SW 1271 (cell line): ENCODE measurements at places on chromosomes 2 and 18.

DNA sequence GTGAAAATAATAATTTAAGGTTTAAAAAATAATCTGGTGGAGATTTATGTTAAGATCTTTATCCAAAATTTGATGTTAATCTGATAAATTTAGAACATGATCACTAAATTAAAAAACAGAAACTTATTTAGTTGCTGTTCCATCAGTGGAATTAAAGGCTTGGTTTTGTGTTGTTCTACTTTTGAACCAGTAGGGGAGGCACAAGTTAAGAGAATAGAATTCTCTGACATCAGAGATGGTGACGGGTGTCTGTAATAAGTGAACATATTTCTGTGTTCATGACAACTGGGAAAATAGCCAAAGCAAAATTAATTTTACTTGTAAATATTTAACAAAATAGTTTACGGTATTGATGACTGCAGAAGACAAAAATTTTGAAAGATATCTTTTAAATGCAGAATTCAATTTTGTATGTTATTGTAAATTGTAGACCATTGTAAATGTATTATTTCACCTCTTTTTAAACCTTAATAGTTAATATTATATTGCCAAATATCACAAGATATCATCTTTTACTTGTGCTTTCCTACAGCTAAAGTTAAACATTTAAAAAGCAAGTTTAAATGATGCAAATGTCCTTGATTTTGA, 106.0 kb downstream of the UBR3 start:
- DNase-seq, result peak; percentile 68

DNA sequence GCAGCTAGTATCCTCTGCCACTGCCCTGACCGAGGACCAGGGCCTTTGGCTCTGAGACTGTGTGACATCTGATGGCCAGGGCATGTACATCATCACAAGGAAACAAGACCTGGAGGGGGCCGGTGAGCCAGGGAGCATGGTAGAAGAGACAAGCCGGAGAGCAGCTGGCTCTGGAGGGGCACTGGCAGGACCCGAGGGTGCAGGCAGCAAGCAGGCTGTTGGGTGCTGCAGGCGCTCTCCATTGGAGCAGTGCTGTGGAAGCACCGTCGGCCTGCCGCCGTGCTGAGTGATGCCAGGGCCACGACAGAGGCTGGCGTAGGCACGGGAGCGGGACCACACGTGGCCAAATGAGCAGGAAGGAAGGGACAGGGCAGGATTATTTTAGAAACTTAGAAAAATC, 335.2 kb downstream of the GBX2 start:
- no peak for DNase-seq

- DNase-seq, result peak; percentile 7
Measured at GRCh38 chr2:176135035-176135440, 5.5 kb downstream of the HOXD8 start.

GRCh38 chr2:225683258-225683657, 283.7 kb downstream of the NYAP2 start:
- DNase-seq, result no peak

GRCh38 chr2:105641389-105641811, 103.3 kb upstream of the NCK2 start:
- DNase-seq, result no peak

- no peak for DNase-seq
Measured at GRCh38 chr2:11923935-11924334, 177.5 kb downstream of the LPIN1 start.

- no peak for DNase-seq
Measured at GRCh38 chr2:100301881-100302584, 20.3 kb downstream of the LONRF2 start.

- DNase-seq, result no peak
Measured at GRCh38 chr18:42414756-42415454, 459.9 kb downstream of the PIK3C3 start.
